ENCODE measurements at places on chromosomes 6 and 20. TPM values are rescaled to one million over a fixed set of nuclear protein-coding genes. Genes with fewer than 3 reads are reported as not detected.

Gene BTNL2
- not detected for total RNA-seq

Gene MOXD1
- 19.0 TPM for total RNA-seq

Gene SSTR4
- total RNA-seq, result not detected

GRCh38 chr20:48359692-48360341 is 468.0 kb downstream of the PREX1 start:
- no peak for DNase-seq

- DNase-seq, result no peak
These were observed 27.0 kb downstream of the ZNF292 start for GRCh38 chr6:87182321-87182720.

GRCh38 chr6:84777888-84778287 is 13.5 kb upstream of the TBX18 start:
- no peak for DNase-seq

GRCh38 chr20:62839261-62839660 is 22.4 kb downstream of the TCFL5 start:
- no peak for DNase-seq
